WTC11 (cell line): ENCODE measurements at places on chromosomes 7 and 10.

DNA sequence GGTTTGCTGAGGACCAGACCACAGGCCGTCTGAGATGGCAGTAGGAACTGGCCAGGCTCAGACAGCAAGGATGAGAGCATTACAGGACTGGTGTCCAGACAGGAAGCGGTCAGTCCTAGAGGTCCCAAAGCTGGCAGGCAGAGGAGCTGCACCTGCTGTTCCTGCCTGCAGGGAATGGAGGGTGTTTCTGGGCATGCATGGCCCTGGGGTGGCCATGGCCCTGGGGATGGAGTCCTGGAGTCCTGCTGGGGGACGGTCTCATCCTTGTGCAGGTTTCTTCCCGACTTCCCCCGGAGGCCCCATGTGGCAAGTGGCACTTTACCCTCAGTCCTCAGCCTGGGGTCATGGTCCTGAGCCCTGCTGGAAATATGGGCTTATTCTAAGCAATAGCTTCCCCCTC is 274.9 kb upstream of the ADARB2 start:
- H3K4me3 ChIP-seq, result no peak overlapping the region
- H3K4me1 ChIP-seq, result no peaks in the 10 kb centered on the region
- H3K27ac ChIP-seq, result no peak overlapping the region
- DNase-seq, result no peak
- no peaks in the 10 kb centered on the region for H3K36me3 ChIP-seq
- H3K27me3 ChIP-seq, result peaks cover 12% of the 10 kb centered on the region

DNA sequence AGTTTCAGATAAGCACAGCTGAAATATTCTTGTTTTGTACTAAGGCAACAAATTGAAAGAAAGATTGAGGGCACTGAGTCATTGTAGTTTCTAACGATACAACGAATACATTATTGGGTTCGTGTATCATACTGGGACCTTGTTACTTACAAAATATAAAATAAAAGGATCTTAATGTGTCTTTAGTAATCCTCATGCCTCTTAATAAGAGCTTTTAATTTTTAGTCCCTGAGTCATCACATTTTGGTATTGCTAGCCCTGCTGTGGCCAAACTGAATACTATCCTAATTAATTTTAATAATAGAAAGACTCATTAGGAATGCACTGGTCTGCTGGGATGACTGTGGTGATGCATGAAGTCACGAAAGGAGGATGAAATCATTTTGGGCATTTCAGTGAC is 309.7 kb downstream of the EXOC4 start:
- no peak for DNase-seq
- no peak overlapping the region for H3K4me3 ChIP-seq
- peaks cover 6% of the 10 kb centered on the region; the same call in 1 of the 2 replicates for H3K4me1 ChIP-seq
- no peaks in the 10 kb centered on the region for H3K36me3 ChIP-seq
- no peaks in the 10 kb centered on the region for H3K27me3 ChIP-seq

DNA sequence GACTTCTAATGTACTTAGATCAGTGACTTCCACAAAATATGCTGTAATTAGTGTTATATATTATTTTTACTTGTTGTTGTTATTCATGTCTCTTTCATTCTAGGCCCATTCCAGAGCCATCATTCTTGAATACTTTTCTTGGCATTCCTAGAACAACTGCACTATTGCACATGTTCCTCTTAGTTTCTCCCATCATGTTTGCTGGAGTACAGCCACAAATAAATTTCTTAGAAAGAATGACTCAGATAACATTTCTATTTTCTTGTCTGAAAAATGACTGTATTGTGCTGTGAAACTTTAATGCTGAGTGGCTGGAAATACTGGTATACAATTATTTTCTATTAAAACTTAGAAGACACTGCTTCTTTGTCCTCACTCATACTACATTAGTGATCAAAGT is 651.0 kb upstream of the STEAP1 start:
- H3K27me3 ChIP-seq, result no peaks in the 10 kb centered on the region
- DNase-seq, result no peak
- no peaks in the 10 kb centered on the region for H3K36me3 ChIP-seq
- H3K4me3 ChIP-seq, result no peak overlapping the region
- H3K27ac ChIP-seq, result no peak overlapping the region

GRCh38 chr10:104574838-104575237 is 66.3 kb upstream of the SORCS3 start:
- H3K36me3 ChIP-seq, result peaks cover 13% of the 10 kb centered on the region
- peaks cover 6% of the 10 kb centered on the region; the same call in 1 of the 2 replicates for H3K4me1 ChIP-seq
- H3K27me3 ChIP-seq, result no peaks in the 10 kb centered on the region; the same call in 1 of the 2 replicates
- no peak overlapping the region for H3K4me3 ChIP-seq
- no peak overlapping the region for H3K27ac ChIP-seq

GRCh38 chr10:131806146-131806545 is 94.7 kb upstream of the PPP2R2D start:
- H3K4me1 ChIP-seq, result peaks cover 31% of the 10 kb centered on the region
- H3K27ac ChIP-seq, result no peak overlapping the region
- H3K27me3 ChIP-seq, result no peaks in the 10 kb centered on the region; the same call in 1 of the 2 replicates

- peaks cover 19% of the 10 kb centered on the region for H3K4me1 ChIP-seq
- no peaks in the 10 kb centered on the region for H3K27me3 ChIP-seq
- DNase-seq, result no peak
- peaks cover 3% of the 10 kb centered on the region; the same call in 1 of the 2 replicates for H3K36me3 ChIP-seq
Observed at GRCh38 chr10:116948530-116948870, 56.5 kb downstream of the SHTN1 start.

GRCh38 chr7:41886262-41886900 is 183.5 kb upstream of the INHBA start:
- no peak overlapping the region for H3K27ac ChIP-seq
- peaks cover 15% of the 10 kb centered on the region for H3K4me1 ChIP-seq
- H3K36me3 ChIP-seq, result no peaks in the 10 kb centered on the region
- no peak overlapping the region for H3K4me3 ChIP-seq
- no peaks in the 10 kb centered on the region for H3K27me3 ChIP-seq
